Stimulated activated CD8-positive, alpha-beta memory T cell treated with anti-CD3 and anti-CD28 coated beads, Interleukin-2, amount 100 ng/mL, for 1 hour (primary cell): ENCODE measurements at places on chromosomes 3 and 15.

- no peak for DNase-seq
These were observed 48.5 kb upstream of the P3H2 start for GRCh38 chr3:190169243-190169642.

GRCh38 chr3:61352306-61352705 is 101.1 kb upstream of the FHIT start:
- DNase-seq = no peak

GRCh38 chr3:7015683-7016440 is 154.9 kb downstream of the GRM7 start:
- DNase-seq = no peak

DNA sequence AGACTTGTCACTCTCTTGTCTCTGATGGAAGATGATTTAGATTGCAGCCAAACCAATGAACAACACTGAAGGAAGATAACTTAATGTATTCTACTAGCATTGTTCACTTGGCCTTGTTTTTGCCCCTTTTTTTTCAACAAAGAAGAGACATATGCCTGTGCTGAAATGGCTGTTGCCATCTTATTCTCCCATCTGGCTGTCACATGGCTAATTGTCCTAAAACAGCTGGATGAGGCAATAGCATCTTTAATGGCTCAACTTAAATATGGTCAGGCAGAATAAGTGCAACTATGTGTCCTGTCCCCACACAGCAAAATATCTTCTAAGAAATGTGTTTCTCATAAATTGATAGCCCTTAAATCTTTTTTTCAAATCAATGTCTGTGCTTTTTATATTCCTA is 576.9 kb downstream of the TUSC7 start:
- no peak for DNase-seq

DNA sequence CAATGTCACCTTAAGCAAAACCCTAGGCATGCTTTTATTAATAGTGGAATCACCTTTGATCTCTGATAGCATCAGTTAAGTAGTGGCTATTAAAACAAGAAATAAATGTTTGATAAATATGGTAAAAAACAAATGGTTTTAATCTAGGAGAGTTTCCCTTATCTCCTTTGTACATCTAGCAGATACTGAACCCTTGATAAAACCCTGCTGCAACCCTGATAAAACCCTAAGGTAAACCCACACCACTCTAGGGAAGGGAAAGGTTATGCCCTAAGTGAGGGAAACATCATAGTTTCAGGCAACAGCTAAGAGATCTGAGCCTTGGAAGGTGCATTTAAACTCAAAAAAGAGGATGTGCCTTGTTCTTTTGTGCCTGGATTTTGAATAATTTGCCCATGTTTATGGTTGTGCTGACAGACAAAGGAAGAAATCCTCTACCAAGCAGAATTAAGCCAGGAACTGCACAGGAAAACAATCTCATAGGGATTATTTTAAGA is 309.7 kb downstream of the FGF12 start:
- no peak for DNase-seq

DNA sequence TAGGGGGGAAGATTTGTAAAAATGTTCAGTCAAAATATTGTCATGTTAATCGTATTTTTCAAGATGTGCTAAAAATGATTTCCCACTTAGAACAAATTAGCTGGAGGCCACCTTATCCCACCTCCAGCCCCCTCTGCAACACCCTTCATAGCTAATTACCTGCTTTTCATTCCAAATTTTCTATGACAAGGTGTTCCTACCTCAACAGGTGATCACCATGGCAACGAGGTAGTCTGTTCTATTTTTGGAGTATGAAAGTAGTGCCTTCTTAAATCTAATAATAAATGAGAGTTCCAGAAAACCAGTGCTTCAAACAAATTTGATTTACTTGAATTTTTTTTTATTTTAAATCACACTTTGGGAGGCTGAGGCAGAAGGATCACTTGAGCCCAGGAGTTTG is 149.8 kb downstream of the FNDC3B start:
- DNase-seq = no peak

- no peak for DNase-seq
These were observed 17.6 kb upstream of the TRAT1 start for GRCh38 chr3:108804966-108805365.

DNA sequence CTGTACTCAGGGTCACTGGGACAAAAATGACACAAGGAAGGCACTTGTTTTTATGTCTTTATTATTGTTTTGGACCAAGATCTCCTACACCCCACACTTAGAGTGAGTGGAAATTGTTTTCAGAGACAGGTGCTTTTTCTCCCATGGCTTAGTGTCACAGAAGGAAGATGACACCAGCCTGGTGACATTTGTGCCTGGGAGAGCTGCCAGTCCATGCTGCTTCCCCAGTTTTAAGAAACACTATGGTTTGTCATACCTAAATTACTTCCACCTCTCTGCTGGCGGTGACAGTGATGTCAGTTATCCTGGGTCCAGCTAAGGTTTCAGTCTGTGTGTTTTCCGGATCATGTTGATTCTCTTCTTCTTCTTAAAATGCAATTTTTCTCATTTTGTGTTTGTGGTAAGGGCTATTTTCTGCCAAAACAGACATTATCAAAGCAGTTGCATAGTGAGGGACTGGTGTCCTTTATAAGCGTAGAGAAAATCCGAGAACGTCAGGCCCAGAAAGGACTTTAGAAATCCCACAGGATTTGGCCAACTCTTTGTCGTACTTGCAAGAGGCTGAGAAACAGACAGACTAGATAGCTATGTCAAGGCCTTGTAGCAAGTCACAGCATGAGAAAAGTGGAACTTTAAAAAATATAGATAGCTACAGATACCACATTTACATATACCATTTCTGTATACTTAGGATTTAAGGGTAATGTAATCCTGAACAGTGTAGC is 149.5 kb downstream of the TP63 start:
- no peak for DNase-seq

DNA sequence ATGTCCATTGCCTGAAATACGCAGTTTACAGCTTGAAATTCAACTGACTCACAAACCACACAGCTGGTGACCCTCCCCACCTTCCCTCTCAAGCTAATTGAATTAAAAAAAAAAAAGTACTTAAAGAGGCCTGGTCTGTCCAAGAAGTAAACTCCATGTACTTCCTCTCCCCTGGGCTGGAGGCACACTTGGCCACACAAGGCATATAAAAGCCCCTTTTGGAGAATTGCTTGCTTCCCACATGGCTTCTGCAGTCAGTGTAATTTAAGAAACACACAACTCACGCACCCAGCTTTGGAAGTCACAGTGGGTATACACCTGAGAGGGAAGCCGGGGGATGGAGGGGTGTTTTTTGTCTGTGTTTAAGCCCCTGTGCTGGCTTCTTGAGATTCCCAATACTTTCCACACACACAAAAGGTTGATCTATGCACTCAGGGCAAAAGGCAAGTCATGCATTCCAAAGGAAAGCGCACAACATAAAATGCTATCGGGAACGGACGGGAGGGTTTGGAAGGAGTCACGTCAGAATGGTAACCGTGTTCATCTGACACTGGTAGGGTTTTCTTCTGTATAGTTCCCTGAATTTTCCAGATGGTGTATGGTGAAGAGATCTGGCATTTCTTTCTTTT is 106.6 kb upstream of the ALDH1A3 start:
- DNase-seq = no peak

DNA sequence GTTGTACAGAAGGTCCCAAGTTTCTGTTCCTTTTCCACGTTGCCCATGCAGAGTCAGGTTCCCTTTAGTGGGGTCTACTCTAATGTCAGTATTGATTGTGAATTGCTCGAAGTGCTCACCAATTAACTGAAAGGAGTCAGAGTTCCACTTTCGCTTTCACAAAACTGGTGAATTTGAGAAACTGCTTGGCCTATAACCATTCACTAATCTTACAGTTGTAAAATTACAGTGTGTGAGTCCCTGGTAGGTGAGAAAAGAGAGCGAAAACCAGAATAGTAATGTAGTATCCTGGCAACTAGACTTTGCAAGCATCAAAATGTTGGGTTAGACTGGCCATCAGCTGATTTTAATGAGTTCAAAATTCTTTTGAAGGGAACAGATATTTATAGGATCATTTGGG is 237.5 kb upstream of the CHRM5 start:
- no peak for DNase-seq

- no peak for DNase-seq
These were observed 14.1 kb upstream of the APOD start for GRCh38 chr3:195597848-195598247.

GRCh38 chr15:68299436-68299835 is 21.9 kb downstream of the FEM1B start:
- DNase-seq = no peak

DNA sequence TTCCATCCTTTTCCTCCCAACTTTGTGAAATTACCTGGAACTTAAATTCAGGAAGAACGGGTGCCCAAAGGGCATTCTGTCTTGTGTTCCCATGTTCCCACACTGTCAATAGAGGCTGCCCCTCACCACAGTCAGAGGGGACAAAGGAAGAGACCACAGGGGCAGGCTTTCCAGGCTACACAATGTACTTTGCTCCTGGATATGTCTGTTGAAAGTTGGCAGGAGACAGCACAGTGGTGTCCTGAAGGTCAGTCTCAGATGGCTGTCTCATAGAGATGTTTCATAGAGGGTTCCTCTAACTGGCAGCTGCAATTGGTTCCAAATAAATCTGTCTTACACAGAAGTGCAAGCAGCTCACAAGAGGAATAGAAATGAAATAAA is 107.8 kb upstream of the TGFBR2 start:
- DNase-seq = no peak

DNA sequence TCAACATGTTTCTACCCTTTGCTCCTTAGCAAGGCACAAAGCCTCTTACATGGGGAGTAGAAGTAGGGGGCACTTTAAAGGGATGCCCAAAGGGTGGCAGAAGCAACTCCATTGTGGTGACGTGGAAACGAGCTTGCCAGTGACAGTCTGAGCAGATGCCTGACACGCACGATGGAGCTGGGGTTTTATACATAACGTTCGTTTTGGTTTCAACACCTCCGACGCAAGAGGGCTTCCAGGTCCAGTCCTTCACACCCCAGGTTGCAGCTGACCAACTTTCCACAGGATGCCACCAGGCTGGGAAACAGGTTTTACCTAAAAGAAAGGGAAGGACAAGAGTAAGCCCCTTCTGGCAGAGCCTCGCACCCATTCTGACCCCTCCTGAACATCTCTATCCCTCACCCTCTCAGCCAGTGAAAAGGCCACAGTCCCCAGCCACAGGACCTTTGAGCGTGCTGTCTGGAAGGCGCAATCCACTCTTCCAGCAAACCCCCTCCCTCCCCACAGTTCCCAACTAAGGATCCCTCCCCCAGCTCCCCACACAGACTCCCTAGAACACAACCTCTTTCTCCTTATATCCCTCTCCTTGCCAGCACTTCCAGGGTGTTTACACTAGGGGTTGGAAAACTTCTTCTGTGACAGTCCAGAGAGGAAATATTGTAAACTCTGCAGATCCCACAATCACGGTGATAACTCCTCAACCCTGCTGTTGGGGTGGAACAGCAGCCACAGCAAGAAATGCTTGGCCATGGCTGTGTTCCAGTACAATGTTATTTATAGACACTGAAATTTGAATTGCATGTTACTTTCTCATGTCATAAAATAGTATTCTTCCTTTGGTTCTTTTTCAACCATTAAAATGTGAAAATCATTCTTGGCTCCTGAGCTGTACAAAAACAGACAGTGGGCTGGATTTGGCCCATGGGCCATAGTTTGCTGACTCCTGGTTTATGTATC is 36.2 kb downstream of the FAM174B start:
- DNase-seq = no peak

DNA sequence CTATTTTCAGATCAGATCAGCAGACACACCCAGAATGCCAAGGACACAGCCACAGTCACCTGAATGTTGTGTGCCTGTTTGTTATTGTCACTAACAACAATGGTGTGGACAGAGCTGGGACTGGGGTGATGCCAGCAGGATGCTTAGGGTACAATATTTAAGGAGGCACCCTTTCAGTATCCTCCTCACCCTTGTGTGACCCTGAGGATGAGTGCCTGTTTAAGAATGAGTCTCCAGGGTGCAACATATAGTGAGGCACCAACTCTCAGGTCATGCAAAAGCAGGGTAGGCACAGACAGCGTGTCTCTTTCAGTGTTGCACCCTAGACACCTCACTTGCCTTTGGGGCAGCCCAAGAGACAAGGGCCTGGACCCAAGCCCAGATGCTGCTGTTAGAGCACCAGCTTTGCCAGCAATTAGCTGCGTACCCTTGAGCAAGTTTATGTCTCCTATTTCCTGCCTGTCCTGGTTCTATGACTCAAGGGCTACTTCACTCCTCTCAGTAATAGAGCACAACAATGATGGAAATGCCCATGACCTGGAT is 122.6 kb downstream of the AQP9 start:
- no peak for DNase-seq

DNA sequence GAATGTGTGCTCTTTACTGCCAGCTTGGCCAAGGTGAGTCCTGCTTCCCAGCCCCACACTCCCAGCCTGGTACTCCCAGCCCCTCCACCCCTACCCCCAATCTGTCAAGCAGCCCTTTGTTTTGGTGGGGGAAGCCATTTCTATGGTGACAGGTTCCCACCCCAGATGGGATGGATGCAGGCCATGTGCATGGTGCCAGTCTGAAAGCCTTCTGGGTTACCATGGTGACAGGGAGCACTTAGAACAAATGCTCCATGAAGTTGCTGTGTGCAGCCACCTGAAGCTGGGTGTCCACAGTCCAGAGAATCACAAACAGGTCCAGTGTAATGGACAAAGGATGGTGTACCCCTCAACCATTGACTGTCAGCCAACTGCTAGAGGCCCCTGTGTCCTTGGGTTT is 19.1 kb upstream of the VILL start:
- DNase-seq = no peak

DNA sequence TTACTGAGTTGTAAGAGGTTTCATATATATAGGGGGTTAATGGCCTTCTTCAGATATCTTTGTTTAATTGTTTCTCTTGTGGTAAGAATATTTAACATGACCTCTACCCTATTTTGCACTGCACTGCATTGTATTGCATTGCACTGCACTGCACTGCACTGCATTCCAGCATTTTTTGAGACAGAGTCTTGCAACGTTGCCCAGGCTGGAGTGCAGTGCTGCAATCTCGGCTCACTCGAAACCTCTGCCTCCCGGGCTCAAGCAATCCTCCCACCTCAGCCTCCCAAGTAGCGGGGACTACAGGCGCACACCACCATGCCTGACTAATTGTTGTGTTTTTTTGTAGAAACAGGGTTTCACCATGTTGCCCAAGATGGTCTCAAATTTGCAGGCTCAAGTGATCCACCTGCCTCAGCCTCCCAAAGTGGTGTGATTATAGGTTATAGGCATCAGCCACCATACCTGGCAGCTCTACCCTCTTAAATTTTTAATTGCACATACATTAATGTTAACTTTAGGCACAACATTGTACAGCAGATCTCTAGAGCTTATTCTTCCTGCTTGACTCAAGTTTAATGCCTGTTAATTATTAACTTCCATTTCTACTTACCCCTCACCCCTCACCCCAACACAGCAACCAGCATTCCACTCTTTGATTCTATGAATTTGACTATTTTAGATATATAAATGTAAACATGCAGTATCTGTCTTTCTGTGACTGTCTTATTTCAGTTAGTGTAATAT is 38.4 kb downstream of the NEDD4 start:
- no peak for DNase-seq

GRCh38 chr3:34300621-34301020 is 502.2 kb downstream of the PDCD6IP start:
- no peak for DNase-seq

DNA sequence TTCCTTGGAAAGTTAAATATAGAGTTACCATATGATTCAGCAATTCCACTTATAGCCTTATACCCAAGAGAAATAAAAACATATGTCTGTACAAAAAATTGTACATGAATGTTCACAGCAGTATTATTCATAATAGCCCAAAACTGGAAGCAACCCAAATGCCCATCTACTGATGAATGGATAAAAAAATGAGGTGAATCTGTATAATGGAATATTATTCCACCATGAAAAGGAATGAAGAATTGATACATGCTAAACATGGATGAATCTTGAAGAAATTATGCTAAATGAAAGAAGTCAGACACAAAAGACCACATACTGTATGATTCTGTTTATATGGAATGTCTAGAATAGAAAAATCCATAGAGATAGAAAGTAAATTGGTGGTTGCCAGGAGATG is 61.4 kb downstream of the TTC23 start:
- DNase-seq = no peak
